ENCODE measurements at places on chromosomes 1 and 21.

DNA sequence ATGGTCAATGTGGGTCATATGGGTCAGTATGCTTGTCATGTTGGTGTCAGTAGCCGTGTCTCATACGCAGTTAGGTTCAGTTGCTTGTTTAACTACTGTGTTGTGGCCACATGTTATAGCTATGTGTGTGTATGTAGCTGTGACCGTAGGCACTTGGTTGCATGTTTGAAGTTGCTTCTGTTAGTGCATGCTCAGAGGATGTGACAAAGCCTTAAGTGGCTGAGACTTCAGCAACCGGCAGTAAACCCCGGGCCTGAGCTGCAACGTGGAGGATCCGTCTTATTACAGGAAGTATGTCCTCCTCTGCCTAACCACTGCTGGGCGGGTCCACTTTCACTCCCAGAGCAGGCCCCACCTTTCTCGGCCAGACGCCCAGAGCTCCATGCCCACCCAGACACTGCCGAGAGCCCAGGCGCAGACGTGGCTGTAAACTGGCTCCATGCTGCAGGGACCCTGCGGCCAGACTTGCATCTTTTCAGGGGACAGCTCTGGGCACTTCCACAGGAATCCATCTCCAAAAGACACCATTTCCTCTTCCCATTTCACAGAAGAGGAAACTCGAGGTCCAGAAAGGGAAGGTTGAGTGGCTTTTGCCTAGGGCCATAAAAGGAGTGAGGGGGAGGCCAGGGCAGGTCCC is 2.2 kb downstream of the TCEA3 start:
- DNase-seq: peak; percentile 29

DNA sequence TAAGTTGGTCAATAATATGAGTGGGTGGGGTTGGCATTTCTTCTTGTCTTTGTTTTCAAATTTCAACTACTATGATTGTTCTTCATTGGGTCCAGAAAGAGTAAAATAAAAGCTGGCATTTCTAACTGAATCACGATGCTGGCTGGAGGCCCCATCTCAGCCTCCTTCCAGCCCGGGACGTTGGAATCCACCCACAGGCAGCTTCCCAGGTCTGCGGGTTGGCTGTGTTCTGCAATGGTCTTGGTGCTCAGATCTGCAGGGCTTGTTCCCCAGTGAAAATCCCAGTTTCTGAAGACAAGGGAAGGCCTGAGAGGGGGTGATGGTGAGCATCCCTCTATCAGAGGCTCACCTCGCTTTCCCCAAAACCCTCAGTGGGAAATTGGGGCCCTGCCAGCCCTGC is 54.7 kb upstream of the ARHGEF16 start:
- no peak for DNase-seq

DNA sequence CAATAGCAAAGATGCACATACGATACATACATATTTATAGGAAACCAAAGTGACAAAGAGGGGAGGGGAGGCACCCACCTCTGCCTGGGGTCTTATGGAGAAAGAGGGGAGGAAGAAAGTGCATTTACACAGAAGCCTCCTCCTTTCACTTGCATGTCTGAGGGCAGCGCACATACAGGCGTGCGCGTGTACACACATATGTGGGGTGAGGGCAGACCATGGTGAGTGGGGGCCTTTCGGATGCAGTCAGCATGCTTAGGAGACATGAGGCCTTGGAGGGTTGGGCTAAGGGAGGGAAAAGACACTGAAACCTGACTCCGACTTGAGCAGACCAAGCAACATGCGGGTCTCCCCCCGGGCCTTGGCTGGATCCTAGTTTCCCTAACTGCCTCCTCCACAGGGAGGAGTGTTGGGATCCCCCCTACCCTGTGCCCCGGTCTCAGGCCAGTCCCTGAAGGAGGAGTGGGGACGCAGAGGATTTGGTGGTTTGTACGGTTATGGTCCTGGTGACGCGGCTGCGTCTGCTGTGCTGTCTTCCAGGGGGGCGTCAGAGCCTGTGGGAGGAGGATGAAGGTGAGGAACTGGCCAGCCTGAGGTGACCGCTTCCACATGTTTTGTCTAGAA is 15.2 kb downstream of the LRRC71 start:
- DNase-seq: no peak

GRCh38 chr1:10621906-10622305 is 147.2 kb downstream of the PEX14 start:
- DNase-seq: no peak

- DNase-seq: no peak
These were observed 431 bp downstream of the CLCN6 start for GRCh38 chr1:11806307-11806936.

DNA sequence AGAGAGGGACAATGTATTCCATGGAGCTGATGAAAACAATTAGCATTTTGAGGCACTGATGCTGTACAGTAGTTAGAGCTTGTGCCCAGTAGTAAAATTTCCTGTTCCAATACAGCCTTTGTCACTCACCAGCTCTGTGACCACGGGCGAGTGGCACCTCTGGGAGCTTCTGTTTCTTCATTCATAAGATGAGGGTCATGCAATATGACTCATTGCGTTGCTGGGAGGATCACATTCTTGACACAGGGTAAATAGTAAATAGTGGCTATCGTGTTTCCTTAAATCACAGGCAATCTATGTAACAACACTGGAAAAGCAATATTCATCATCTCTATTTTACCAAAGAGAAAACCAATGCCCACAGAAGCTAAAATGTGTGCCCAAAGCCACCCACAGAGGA is 4.5 kb upstream of the LRRC52 start:
- DNase-seq: no peak

- DNase-seq: no peak
These were observed 93.0 kb downstream of the CLIC6 start for GRCh38 chr21:34761758-34762330.

GRCh38 chr1:51230501-51231078 is 5.5 kb upstream of the RNF11 start:
- DNase-seq: peak; percentile 49

DNA sequence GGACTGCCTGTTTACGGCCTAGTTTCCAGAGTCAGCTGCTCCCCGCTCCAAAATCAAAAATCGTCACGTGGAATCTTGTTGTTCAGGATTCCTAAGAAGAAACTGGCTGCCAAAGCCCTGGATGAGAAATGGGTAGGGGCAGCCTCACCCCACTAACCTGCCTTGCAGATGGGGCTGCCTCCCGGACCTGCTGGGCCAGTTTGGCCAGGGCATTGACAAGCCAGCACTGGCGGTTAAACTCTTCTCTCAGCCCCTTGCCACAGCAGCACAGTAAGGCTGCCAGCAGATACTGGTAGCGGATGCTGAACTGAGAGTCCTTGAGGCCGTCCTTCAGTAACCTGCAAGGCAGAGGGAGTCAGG is 31.6 kb upstream of the PPP1R15B start:
- no peak for DNase-seq

- DNase-seq: no peak
These were observed 88.1 kb upstream of the SPATA6 start for GRCh38 chr1:48560116-48560515.

- DNase-seq: peak; percentile 35
These were observed 24.1 kb downstream of the GPR3 start for GRCh38 chr1:27416387-27417111.

GRCh38 chr1:160623227-160623633 is 23.6 kb downstream of the SLAMF1 start:
- no peak for DNase-seq

GRCh38 chr1:239140968-239141367 is 245.4 kb upstream of the CHRM3 start:
- DNase-seq: no peak

GRCh38 chr21:16608209-16608830 is 878.5 kb downstream of the USP25 start:
- peak; percentile 12 for DNase-seq

DNA sequence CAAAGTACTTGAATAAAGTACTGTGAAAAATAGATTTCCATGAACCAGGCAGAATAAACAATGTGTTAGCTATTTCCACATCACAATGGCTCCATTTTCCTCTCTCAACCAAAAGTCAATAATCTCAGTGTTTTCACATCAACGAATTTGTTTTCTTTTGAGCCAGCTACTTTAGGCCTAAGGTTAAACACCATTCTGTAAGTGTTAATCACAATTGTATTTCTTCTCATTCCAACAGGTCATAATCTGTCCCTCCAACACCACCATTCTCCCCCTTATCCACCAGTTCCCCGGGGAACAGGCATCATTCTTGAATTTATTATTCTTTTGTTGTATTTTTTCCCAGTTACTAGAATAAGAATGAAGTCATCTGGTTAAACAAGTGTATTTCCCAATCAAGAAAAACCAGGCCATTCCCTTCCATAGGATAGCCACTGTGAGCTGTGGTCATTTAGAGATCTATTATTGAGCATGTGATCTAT is 66.2 kb upstream of the PALMD start:
- DNase-seq: no peak

DNA sequence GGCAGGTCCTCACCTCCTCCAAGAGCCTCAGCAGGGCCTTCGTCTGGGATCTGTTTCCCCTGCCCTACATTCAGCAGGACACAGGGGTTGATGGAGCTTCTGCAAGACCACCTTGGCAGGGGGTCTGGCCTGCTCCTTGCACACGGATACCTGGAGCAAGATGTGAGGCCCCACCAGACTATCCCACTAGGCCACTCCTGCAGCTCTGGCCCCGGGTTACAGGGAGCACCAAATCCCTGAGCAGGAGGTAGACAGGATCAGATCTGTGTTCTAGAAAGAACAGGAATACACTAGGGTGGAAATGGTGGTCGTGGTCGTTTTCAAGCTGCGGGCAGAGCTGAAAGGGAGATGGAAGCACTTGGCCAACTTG is 33.5 kb downstream of the EPHX1 start:
- no peak for DNase-seq

DNA sequence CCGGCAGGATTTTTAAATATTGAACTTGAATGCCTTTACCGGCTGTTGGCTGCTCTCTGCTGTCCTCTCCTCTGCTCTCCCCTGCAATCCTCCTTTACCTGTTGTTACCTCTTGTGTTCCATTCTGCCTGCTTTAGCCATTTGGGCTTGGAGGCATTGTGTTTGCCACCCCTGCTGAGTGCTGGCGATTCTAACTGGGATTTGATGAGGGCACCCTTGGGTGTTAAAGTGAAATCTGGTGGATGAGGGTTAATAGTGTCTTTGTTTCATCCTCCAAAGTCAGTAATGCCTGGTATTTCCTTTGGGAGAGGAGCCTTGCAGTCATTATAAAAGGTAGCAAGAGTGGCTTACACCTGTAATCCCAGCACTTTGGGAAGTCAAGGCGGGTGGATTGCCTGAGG is 9.9 kb downstream of the SZRD1 start:
- DNase-seq: no peak

DNA sequence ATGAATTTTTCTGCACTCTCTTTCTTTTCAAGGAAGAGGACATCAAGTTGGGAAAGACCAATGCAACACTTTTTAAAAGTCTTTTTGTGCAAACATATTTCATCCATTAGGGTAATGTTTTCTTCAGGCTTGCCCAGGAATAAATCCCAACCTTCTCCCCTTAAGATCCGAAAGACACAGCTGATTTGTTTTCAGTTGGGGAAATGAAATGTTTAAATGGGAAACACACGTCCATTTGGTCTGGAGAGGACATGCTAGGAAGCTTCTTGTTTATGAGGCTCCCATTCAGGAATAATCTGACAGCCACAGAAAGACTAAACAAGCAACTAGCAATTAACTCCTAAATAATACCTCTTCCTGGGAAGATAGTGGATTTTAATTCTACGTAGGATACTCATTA is 91.9 kb downstream of the PRRX1 start:
- no peak for DNase-seq

DNA sequence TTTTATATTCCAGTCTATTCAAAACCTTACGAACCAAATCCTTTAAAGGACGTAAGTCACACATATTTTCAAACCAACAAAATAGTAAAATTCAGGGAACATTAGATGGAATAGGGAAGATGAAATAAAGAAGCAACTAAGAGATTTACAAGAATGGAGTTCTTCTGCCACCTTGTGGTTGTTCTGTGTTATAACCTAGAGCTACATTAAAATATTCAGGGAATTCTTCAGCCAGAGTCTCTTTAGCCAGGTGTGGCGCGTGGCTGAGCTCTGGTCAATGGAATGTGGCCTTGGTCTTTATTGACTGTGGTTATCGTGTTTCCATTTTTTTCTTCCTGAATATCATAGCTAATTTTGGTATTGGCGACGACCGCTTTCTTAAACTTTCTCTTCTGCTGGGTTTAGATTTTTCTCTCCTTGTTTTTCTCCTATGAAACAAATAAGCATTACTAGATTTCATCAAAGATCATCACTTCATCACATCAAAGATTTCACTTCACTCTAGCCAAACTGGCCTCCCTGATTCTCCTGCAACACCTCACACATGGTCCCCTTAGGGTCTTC is 221.3 kb downstream of the MRPL39 start:
- DNase-seq: peak; percentile 24

DNA sequence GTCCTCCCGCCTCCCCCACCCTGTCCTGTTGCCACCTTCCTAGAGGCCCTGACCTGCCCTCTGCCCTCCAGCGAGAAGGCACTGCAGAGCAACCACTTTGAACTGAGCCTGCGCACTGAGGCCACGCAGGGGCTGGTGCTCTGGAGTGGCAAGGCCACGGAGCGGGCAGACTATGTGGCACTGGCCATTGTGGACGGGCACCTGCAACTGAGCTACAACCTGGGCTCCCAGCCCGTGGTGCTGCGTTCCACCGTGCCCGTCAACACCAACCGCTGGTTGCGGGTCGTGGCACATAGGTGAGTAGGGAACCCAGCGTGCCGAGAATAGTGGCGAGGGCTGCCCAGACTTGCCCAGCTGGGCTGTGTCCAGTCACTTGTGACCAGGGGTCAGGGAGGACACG is 20.4 kb downstream of the RNF223 start:
- DNase-seq: no peak

- DNase-seq: no peak
These were observed 33.3 kb downstream of the SLC66A1 start for GRCh38 chr1:19345391-19345790.

- DNase-seq: no peak
These were observed 323.7 kb downstream of the PLPP3 start for GRCh38 chr1:56255516-56256152.

- peak; percentile 32 for DNase-seq
These were observed 1.0 kb upstream of the S100A6 start for GRCh38 chr1:153536671-153537375.

GRCh38 chr1:107920561-107920960 is 44.4 kb downstream of the VAV3 start:
- DNase-seq: no peak

DNA sequence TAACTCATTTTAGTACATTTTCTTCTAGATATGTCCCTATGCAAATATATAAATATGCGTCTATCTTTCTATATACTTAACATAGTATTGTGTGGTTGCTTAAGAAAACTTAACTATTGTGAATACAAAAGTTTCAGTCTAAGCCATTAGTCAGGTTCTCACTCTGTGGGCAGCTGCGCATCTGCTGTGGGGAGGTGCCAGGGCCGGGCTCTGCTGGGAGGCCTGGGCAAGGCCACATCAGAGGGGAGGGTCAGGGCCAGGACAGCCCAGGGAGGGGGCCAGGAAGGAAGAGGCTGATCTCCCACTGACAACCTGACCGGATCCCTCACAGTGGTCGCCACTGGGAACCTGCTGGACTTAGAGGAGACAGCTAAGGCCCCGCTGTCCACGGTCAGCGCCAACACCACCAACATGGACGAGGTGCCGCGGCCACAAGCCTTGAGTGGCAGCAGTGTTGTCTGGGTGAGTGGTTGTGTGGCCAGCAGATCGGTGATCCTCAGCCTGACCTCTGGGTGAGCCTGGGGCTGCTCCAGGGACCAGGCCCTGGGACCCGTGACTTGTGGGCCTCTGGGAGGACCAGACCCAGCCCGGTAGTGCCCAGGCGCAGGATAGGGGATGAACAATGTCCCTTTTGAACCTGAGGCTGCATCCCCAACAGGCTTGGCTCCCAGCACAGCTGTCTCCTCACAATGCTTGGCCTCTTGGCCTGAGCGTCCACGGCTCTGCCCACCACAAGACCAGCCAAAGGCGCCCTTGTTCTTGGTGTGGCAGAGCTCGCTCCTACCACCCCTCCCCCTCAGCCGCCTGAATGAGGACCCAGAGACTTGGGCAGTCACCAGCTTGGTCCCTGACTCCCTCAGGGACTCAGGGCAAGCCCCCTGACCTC is 20.2 kb downstream of the LDLRAP1 start:
- DNase-seq: no peak
